ENCODE measurements at places on chromosomes 3 and 15.

- no peak for DNase-seq
Measured at GRCh38 chr3:18531662-18532061, 106.5 kb upstream of the SATB1 start.

GRCh38 chr3:101676765-101677435 is at the start of gene ZBTB11:
Gene ZBTB11, minus strand, starts transcription at chr3:101677132. Its CDS starts 218 bp downstream, at chr3:101676914.
- peak; percentile 100 for DNase-seq

DNA sequence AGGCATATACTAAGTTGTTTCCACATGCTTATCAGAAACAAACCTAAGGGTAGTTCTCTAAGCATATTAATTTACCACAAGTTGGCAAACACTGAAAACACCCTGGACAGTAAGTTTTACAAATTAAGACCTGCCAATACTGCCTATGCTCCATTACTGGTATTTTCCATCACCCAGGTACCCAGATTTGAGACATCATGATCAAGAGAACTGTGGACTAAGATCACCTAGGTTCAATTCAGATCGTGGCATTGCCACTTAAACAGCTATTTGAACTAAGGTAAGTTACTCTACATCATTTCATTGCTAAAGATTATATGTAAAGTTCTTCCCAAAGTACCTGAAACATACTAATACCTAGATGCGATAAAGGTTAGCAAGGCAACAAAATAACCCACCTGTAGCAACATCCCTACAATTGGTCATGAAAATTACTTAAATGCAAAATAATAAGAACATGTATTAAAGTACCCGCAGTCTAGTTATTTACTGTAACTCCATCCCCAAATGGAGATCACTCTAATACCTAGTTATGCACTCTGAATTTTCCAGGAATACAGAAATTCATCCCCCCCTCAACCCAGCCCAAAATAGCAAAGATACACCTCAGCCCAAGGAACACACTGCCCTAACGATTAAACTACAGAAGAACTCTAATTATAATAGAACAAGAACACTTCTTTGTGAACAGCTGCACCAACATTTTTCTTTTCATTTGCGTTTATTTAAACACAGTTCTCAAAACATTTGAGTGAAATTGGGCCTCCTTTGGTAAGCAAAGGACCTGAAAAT is 21.6 kb downstream of the TRA2B start:
- no peak for DNase-seq

- DNase-seq = no peak
Measured at GRCh38 chr3:131004603-131005002, 22.0 kb downstream of the ASTE1 start.

DNA sequence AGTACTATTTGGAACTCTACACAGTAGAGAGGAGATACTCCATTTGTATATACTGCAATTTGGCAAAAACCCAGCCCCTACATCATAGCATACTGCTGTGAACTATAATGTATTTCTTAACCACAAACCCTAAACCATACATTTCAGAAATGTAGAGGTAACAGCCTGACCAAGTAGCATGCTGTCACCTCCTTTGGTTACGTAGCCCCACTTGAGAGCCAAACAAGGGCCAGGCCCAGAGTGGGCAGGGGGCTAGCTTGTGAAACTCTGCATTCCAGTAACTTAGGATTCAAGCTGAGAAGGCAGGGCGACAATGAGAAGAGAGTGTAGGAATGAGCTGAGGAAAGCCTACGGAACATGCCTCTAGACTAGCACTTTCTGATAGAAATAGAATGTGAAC is 135.8 kb downstream of the GREM1 start:
- DNase-seq = no peak

DNA sequence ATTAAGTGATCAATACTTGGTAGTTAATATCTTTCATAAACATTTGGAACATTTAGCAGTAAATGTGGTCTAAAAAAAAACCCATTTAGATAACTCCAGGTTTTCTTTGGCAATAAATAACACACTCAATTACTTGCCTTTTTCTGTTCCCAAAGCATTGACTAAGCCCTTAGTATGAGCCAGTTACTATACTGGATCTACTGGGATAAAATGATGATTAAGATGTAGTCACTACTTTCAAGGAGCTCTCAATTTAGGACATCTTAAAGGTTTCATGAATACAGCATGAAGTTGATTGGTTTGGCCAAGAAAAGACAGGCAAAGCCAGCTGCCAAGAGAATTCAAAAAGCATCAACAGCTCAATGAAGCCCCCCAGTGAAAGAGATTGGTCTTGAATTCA is 250.9 kb downstream of the EPHA3 start:
- DNase-seq = no peak

- no peak for DNase-seq
Measured at GRCh38 chr15:97425596-97425995, 534.9 kb upstream of the ARRDC4 start.

DNA sequence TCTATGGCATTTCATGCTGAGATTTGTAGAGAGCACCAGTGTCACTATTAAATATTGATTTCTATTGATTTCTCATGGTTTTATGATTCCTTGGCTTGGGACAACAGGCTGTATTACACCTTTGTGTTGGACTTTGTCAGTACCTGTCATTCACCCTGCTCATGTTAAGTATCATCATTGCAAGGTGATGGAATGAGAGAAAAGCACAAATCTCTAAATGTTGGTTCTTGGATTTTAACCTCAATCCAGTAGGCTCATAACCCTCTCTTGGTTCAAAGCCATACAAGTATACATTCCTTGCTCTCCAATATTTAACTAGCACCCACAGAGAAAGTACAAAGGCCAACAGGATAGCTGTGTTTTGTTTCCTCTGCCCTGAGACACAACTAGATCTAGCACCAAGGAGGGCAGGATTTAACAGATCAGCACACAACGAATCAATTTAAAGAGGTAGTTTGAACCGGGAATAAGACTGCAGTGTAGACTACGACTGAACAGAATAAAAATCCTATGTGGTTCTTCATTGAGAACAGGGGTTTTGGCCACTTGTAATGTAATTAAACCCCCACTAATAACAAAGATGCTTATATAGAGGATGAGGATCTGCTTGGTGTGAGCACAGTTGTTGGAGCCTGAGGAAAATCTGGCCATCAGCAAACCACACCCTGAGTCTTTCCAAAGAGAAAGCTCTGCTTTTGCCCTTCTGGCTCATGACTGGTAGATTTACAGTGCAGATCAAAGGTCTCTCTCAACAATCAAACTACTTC is 78.0 kb upstream of the TNFSF10 start:
- no peak for DNase-seq

DNA sequence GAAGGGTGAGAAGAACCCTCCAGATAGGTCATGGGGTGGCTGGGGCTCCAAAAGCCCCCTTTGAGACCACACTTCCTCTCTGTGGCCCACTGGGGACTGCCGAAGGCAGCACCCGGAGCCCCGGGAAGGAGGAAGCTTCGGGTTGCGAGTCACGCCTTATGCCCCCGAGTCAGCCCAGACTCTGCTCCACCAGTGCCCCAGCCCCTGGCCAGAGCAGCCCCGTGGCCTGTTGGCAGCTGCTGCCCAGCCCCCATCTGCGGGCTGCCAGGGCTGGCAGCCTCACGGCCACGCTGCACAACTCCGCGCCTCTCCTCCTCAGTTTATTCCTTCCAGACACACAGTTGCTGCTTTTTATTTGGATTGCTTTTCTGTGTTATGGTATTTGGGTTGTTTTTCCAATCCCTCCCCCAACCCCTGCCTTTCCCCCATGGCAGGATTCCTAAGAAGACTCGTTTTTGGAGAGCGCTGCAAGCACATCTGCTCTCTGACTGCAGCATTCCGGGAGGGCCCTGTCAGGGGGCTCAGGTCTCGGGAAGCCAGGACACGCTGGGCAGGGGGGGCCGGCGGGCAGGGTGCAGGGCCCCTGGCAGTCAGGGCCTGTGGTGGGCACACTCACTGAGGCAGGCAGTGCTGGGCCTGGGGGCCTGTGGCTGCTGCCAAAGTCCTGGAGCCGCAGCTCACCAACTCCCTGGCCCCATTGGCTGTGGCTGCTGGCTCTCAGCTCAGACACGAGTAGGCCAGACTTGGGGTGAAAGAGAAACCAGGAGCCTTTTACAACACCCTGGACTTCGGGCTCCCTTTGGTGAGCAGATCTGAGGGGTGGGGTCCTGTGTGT is 20.2 kb downstream of the MAGEF1 start:
- no peak for DNase-seq

GRCh38 chr15:63764124-63764803 is 69.5 kb downstream of the HERC1 start:
- no peak for DNase-seq

GRCh38 chr3:7423036-7423435 is 562.1 kb downstream of the GRM7 start:
- no peak for DNase-seq

GRCh38 chr3:4670352-4670751 is 177.2 kb downstream of the ITPR1 start:
- DNase-seq = no peak

DNA sequence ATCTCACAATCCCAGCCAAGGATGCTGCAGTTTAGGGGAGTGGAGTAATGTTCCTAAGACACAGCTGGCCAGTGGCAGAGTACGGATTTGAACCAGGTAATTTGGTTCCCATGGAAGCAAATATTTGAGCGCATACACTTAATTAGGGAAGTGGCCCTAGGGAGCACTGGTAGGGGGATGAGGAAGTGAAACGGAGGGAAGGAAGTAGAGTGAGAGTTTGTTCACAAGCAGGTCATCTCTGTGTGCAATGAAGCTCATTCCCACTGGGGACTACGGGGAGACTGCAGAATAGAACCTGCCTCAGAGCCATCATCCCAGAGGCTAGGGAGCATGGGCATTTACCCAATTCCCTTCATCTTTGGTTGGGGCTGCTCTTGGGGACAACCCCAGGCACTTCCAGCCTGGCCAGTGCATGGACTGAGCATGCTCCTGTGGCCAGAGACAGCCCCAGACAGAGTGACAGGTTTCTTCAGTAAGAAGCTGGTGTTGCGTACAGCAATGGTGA is 317.2 kb upstream of the PROK2 start:
- DNase-seq = no peak

DNA sequence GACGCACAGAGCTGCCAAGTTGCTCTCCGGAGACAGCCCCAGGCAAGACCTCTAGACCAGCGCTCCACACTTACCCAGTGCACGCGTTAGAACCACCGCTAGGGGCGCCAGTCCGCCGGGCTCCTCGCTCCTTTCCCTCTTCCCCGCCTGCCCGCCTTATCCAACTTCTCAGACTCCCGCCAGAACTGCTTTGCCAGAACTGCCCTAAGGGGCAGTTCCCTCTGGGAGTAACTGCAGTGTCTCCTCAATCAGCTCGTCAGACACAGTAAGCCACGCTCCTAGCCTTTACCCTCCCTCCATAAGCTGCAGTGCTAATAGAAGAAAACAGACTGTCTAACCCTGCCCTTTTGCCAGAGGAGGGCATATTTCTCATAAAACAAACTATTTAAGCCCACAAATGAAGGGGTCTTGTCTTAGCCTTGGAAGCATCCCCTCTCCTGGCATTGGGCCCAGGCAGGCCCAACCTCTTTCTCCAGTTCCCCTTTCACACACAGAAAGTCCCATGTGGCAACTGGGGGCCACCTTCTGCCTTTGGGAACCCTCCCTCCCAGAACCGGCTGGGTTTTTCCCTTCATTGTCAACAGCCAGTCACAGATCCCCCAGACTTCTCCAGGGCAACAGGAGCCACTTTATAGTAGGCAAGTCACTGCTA is 3.7 kb downstream of the BMF start:
- peak; percentile 74 for DNase-seq

- no peak for DNase-seq
Measured at GRCh38 chr3:176978441-176978840, 218.8 kb downstream of the TBL1XR1 start.

Data from activated CD4-positive, alpha-beta T cell treated with anti-CD3 and anti-CD28 coated beads for 4 hours (primary cell).